ENCODE measurements at places on chromosomes 1 and 21. TPM values are rescaled to one million over a fixed set of nuclear protein-coding genes. Genes with fewer than 3 reads are reported as not detected.

SMCP gene
- not detected for total RNA-seq

DNA sequence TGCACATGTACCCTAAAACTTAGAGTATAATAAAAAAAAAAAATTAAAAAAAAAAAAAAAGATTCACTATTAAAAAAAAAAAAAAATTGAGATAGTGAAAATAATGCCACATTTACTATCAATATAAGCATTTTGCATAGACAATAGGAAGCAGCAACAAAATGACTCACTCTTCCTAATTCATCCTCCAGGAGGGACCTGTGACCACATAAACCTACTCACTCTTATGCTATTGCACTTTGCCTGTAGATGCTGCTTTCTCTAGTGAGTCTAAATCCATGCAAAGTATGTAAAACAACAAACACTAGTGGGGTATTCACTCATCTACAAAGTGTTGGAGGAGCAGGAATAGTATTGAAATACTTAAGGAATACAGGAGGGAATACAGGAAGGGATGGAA lies 2.9 kb downstream of the OR10J5 start:
- DNase-seq, result no peak

- DNase-seq, result no peak
Measured at GRCh38 chr21:32929633-32930038, 96.1 kb upstream of the OLIG2 start.

CHIA gene
- not detected for total RNA-seq

FCRL1 gene
- 0.63 TPM for total RNA-seq

GRCh38 chr1:32774464-32774808 lies 42.7 kb downstream of the YARS1 start:
- DNase-seq, result no peak

DNA sequence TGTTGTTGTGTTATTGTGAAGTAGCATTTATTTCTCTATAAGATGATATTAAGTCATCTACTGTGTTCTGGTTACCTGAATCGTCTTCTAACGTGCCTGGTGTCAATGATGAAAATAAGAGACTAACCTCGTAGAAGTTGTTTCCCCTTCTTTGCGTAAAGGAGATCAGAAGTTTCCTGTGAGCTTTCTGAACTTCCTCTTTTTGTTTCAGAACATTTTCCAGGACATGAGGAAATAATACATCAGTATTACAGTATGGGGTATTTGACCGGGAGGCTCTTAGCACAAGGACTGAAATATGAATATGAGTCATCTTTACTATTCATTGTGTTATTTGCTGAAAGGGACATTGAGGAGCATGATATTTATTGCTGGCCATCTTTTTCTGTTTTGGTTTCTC lies 1.3 kb downstream of the ST6GALNAC3 start:
- no peak for DNase-seq

VANGL1 gene
- total RNA-seq, result 15.3 TPM

GRCh38 chr1:84669831-84670230 lies 20.4 kb downstream of the SSX2IP start:
- no peak for DNase-seq

DNA sequence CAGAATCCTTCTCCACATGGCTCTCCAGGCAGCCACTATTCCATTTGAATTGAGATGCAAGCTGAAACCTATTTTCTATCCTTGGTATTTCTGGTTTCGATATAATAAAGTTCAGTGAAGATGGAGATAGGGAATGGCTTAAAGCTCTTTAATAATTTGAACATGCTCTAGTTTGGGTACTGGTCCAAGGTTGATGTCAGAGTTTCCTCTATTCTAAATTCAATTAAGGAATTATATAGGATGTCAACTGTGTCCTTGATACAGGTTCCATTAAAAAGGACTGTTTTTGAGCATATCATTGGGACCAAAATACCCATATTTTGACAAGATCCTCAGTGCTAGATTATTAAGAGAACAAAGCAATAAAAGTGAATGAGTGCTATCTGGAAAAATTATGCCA lies 245.3 kb downstream of the SPATA17 start:
- no peak for DNase-seq

Data from urinary bladder (tissue), 4 donors.